ENCODE measurements at places on chromosomes 6 and 20. TPM values are rescaled to one million over a fixed set of nuclear protein-coding genes. Genes with fewer than 3 reads are reported as not detected.

The SLC35D3 gene
- total RNA-seq, result not detected

The BLTP3A gene
- 18.5 TPM for total RNA-seq

DNA sequence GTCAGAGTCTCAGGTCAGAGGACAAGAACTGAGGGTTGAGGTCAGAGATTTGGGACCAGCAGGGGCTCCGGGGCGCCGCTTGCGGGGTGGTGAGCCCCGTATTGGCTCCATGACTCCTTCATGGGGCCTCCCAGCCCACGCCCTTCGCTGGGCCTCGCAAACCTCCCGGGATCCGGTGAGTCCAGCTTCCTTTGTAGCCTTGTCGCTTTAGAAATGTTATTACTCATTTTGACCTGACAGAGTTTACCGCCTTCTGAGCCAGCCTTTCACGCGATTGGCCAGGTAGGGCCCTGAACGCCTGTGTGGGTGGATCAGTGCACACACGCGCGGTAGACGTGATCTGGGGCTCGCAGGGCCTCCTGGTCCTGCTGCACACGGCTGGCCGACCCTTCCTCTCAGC is 181.1 kb downstream of the ERMARD start:
- no peak for DNase-seq

The FAM209B gene
- total RNA-seq, result not detected

- peak; percentile 93 for DNase-seq
Measured at GRCh38 chr20:51985013-51985415, 182.7 kb upstream of the SALL4 start.

- no peak for DNase-seq
Measured at GRCh38 chr6:35483893-35484645, 12.8 kb downstream of the TEAD3 start.

DNA sequence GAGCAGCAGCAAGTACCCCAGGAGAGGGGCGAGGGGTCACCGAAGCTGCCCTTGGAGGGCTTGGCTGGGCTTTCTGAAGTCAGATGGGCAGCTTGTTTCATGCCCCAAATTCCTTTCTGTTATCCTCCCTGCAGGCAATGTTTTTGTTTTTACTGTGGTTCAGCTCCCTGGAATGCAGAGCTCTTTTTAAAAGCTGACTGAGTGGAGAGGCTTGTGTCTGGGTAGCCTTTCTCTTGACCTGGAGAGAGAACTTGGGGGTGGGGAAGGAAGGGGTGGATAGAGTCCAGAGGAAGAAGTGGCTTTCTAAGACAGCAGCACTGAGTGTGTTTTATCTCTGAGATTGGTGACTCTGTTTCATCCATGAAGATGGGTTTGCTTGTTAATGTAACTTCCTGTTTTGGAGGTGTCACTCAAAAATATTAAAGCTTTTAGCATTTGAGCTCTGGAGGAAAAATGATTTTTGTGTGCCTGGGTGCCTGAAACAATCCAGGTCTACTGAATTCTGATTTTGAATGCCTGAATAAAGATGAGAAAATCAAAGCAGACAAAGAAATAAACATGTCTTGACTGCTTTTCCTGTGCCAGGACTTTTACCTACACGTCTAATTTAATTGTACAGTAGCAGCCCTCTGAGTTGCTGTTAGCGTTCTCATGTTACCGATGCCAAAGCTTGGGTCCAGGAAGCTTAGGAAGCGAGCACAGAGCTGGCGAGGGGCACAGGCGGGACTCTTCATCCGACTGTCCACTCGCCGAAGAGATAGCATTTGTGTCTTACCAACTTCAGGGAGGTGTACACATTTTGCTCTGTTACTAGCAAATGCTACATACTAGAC is 78.2 kb upstream of the EEF1E1 start:
- DNase-seq, result peak; percentile 59

GRCh38 chr6:139236105-139236504 is 55.7 kb downstream of the TXLNB start:
- DNase-seq, result no peak

- DNase-seq, result peak; percentile 90
Measured at GRCh38 chr6:146546443-146547043, 2.9 kb downstream of the RAB32 start.

DNA sequence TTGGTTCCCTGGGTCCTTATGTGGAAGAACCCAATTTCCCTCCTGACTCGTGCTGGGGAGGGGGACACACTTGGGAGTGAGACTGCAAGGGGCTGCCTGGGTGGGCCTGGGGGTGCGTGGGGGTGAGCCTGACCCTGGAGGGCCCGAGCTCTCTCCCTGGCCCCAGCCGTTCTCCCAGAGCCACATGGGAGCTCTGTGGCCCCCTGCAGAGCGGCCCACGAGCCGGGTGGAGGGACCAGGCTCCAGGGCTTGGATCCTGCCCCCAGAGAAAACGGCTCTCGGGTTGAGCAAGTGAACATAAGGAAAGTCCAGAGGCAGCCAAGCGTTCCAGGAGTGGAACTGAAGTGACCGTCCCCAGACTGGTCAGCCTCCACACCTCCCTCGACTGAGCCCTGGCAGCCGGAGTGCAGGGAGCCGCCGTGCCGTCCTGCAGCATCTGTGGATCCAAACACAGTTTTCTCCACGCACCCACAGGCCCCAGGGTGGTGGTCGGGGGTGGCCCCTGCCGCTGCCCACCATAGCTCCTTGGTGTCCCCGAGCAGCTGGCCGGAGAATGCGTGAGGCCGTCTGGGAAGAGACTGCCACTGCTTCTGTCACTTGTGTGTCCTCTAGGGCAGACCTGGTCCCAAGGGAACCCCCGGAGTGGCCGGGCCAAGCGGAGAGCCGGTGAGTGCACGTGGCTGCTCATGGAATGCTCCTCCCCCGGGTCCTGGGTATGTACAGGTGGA is 10.6 kb downstream of the COL9A3 start:
- DNase-seq, result no peak

The ANKRD66 gene
- not detected for total RNA-seq

- DNase-seq, result peak; percentile 93
Measured at GRCh38 chr20:25233016-25233772, 14.7 kb upstream of the PYGB start.

The RIPOR2 gene
- total RNA-seq, result 4.9 TPM

- DNase-seq, result no peak
Measured at GRCh38 chr6:36065916-36066315, 38.3 kb downstream of the MAPK14 start.

DNA sequence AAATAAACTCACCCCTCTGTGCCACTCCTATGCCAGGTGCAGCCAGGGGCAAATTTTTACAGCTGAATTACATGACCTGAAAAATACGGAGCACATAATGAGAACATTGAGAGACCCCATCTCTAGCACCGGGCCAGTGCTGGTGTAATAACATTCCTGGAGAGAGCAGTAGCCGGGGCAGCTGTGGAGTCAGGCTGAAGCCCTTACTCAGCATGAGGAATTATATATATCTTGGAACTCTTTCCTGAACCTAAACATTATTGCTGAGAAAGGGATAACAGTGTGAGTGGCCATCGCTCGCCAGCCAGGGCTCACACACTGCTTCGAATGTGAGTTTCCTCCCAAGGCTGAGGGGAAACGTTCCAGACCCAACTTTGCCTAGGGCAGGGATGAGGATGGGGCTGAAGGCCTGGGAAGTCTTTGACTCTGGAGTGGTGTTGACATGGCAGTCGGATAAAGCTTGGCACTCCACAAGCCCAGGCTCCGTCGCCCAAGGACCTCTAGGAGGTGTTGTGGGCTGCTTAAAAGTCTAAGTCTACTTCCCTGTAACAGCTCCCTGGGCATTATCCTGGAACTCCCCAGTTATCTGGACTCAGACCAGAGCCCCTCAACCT is 269.8 kb downstream of the CDC5L start:
- DNase-seq, result no peak

- DNase-seq, result no peak
Measured at GRCh38 chr6:45584127-45584526, 206.4 kb upstream of the SUPT3H start.

GRCh38 chr20:768426-768978 is at the start of gene SLC52A3:
Gene SLC52A3, minus strand, starts transcription at chr20:768500. Its CDS starts 2,726 bp downstream, at chr20:765774.
- peak; percentile 60 for DNase-seq

DNA sequence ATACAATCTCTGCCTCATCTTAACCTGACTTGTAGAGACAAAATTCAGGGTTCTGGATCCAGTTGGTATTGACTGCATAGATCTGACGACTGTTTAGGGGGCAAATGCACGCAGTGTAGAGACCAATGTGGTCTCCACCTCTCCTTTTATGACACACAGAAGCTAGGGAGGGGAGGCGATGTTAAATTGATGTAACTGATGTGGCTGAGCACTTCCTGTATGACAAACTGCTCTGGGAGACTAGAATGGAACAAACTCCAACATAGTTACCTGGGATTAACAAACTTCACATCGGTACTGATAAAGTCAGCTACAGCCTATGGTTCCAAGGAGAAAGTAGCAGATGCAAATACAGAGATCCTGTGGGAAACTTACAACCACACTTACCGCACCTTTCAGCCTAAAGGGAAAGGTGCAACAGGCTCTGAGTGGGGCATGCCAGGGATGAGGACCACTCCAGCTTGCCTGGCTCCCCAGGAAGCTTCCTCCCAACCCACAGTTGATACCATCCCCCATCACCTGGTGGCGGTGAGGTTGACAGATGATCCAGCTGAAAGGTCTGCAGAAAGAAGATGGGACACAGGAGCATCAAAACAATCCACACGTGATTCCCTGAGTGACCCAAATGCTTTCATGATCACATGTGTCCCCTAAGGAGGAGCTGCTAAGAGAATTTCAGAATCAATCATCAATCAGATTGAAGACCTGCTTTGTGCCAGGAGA is 60.6 kb upstream of the MRPS10 start:
- no peak for DNase-seq

- DNase-seq, result peak; percentile 81
Measured at GRCh38 chr20:44217342-44218092, 6.9 kb upstream of the OSER1 start.

DNA sequence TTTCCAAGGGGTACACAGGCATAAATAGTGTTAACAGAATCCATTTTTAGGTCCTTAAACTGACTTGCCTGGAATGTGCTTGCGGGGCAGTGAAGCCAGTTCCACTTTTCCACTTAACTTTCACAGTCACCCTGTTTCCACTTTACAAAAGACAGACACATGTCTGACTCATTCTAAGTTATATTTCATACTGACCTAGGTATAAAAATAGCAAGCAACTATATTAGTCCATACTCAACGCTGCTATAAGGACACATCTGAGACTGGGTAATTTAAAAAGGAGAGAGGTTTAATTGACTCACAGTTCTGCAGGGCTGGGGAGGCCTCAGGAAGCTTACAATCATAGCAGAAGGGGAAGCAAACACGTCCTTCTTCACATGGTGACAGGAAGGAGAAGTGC is 88.2 kb downstream of the MTFR2 start:
- no peak for DNase-seq

- DNase-seq, result no peak
Measured at GRCh38 chr6:54232703-54233102, 75.5 kb upstream of the TINAG start.

- DNase-seq, result no peak
Measured at GRCh38 chr6:89888138-89888514, 6.1 kb upstream of the GJA10 start.

DNA sequence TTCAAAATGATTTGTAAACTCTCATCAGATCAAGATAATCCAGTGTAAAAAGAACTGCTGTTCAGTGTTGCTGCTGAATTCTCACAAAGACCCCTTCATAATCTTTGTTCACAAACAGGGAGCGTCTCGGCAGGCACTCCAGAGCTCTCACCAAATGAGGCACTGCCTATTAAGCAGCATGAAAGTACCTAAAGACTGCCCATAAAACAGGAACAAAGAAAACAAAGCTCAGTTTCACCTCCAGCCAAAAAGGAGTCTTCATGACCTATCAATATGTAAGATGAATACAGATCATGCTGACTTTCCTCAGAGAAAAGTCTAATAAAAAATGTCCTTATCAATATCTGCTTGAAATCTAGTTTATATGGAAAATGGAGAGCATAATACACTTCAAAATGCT is 41.8 kb downstream of the GPR63 start:
- no peak for DNase-seq

GRCh38 chr6:15776458-15776980 is 113.7 kb upstream of the DTNBP1 start:
- DNase-seq, result no peak

GRCh38 chr6:160956300-160957035 is 35.1 kb upstream of the MAP3K4 start:
- DNase-seq, result no peak

DNA sequence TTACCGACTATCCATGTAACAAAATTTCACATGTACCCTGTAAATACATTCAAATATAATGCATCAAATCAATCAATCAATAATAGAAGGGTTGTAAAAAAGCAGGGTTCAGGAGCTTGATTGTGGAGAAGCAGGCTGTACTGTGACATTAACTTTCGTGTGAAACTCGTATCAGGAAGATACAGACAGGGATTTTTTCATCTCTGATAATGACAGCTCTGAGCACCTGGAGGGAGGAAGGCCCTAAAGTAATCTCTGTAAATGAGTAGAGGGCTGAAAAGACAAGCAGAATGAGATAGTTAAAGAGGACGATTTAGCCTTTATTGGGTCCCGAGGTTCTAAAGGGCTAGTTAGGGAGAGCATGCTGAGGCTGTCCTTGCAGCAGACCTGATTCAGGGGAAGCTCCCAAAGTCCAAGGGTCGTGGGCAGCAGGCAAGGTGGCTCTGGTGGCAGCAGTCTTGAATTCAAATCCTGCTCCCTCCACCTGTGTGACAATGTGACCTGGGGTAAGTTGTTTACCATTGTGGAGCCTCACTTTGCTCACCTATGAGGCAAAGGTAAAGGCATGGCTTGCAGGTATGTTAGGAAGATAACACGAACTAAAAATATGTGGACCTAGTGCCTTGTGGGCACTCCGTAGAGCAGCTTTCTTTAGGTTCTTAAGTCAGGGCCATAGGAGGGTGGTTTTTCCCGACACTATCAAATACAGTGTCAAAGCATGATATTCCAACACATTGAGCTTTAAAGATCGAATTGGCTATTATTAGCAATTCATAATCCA is 219.4 kb upstream of the MYLIP start:
- no peak for DNase-seq

- peak; percentile 89 for DNase-seq
Measured at GRCh38 chr20:53899351-53900167, 170.8 kb downstream of the BCAS1 start.
